ENCODE measurements at places on chromosomes 7 and 10.

DNA sequence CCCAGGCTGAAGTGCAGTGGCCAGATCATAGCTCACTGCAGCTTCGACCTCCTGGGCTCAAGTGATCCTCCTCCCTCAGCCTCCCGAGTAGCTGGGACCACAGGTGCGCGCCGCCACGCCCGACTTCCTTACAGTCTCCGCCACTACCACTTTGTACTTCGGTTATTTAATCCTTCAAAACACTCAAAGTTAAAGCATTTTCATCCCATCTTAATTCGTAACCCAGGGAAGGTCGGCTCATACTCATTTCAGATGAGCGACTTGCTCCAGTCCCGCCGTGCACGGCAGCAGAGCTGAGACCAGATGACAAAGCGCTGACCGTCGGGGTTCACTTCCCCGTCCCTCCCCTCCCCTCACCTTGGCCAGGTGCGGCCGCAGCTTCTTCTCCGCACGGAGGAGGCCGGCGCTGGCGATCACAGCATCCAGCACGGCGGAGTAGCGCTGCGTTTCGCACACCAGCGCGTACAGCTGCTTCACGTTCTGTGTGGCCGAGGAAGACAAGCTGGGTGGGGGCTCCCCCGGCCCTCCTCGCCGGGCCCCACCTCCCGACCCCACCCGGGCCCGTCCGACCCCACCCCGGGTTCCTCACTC is 457 bp downstream of the NSUN5 start:
- no peak for DNase-seq

DNA sequence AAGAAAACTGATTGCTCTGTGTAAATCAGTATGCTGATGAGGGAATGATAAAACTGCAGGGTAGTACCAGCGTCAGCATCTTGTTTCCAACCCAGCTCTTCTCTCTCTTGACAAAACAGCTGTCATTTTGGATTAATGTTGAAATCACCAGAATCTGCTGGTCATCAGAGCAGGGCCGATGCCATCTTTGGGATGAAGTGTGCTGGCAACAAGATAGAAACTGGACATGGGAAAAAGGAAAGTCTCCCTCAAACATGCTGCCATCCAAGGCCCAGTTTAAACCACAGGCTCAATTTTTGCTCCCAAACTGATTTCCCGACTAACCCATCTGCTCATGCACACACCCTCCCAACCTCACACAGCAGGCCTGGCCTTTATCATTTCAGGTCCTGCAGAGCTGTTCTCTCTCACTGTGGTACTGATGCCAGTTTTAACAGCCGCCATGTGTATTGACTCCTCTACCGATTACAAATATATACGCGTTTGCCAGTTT is 285.2 kb downstream of the AUTS2 start:
- no peak for DNase-seq

DNA sequence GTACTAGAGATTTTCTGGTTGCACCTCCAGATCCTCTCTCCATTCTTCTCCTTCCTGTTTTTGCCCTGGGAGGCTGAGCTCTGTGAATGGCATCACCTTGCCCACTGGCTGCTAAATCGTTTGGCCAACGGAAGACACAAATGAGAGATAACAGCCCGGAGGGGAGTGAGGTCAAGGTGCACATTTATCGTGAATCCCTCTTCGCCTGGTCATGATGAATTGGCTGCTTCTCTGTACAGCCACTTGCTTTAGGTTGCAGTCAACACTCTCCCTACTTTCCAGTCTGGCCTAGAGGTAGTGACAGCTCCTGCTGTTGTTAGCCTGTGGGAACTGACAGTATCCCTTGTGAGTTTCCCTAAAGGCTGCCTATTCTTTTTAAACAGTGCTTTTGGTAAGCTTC is 85.4 kb upstream of the CHCHD3 start:
- DNase-seq, result no peak

DNA sequence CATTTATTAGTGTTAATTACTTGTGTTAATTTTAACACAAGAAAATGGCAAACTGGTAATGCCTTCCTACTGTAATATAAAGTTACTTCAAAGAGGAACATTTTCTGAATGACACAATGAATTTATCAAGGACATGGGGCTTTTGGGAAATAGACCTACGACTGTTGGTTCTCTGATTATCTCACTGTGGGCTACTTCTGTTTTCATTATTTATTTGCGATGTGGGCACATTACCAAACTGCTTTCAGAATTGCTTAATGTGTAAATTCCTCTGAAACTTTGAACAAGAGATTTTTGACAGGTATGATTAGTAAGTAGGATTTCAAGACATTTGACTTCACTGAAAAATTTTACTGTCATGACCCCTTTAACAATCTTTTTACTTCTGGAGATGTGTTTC is 535.6 kb downstream of the CNTNAP2 start:
- DNase-seq, result no peak

All from CD8-positive, alpha-beta memory T cell (primary cell).